ENCODE measurements at places on chromosomes 3 and 15. TPM values are rescaled to one million over a fixed set of nuclear protein-coding genes. Genes with fewer than 3 reads are reported as not detected.

- no peak overlapping the region for H3K27ac ChIP-seq
- no peaks in the 10 kb centered on the region for H3K36me3 ChIP-seq
- no peak for DNase-seq
- no peak overlapping the region for H3K4me3 ChIP-seq
Measured at GRCh38 chr3:86180696-86181095, 810.3 kb downstream of the VGLL3 start.

The UBE3A gene
- total RNA-seq: 129 TPM

- H3K4me1 ChIP-seq: no peaks in the 10 kb centered on the region
- no peaks in the 10 kb centered on the region for H3K27me3 ChIP-seq
- no peak overlapping the region for H3K4me3 ChIP-seq
- no peak overlapping the region for H3K27ac ChIP-seq
- DNase-seq: no peak
- no peaks in the 10 kb centered on the region for H3K36me3 ChIP-seq
Measured at GRCh38 chr3:135352213-135352612, 557.2 kb downstream of the EPHB1 start.

- H3K36me3 ChIP-seq: no peaks in the 10 kb centered on the region
- H3K4me3 ChIP-seq: no peak overlapping the region
- no peak overlapping the region for H3K27ac ChIP-seq
- no peaks in the 10 kb centered on the region for H3K27me3 ChIP-seq
- H3K4me1 ChIP-seq: peaks cover 9% of the 10 kb centered on the region
Measured at GRCh38 chr3:37116998-37117397, 57.4 kb downstream of the LRRFIP2 start.

GRCh38 chr15:76386178-76386577, 49.6 kb downstream of the ISL2 start:
- no peaks in the 10 kb centered on the region for H3K27me3 ChIP-seq
- no peak overlapping the region for H3K27ac ChIP-seq
- no peaks in the 10 kb centered on the region for H3K36me3 ChIP-seq
- H3K4me3 ChIP-seq: no peak overlapping the region
